BE2C (cell line): ENCODE measurements at places on chromosomes 7 and 10.

DNA sequence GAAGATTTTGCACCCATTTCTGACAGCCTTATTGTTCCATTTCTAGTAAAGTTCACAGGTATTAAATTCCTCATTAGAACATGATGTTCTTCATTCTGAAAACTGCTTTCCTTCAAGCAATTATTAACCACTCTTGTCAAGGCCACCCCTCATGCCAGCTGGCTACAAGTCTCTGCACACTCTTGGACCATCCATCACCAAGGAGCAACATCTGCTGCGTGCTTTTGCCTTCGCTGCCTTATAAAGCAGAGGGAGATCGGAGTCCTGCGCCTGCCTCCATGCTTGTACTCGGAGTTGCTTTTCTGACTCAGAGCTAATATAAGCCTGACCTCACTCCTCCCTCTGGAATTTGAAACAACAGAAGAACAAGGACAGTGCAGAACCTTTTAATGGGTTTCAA, 529.9 kb upstream of the DPP6 start:
- no peak for DNase-seq

DNA sequence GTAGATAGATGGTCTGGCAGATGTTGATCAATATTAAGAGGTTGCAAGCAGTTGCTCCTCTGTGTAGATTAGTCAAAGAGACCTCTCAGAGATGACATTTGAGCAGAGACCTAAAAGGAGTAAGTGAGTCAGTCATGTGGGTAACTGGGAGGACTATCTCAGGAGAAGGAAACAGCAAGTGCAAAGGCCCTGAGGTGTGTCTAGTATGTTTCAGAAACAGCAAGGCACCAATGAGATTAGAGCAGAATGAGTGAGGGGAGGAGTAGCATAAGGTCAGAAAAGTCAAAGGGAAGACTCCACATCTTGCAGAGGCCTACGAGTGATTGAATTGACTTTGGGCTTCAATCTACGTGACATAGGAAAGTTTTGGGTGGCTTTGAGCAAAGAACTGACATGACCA, 89.8 kb upstream of the COL1A2 start:
- DNase-seq: no peak

GRCh38 chr7:95693551-95694333, 78.6 kb upstream of the DYNC1I1 start:
- no peak for DNase-seq

DNA sequence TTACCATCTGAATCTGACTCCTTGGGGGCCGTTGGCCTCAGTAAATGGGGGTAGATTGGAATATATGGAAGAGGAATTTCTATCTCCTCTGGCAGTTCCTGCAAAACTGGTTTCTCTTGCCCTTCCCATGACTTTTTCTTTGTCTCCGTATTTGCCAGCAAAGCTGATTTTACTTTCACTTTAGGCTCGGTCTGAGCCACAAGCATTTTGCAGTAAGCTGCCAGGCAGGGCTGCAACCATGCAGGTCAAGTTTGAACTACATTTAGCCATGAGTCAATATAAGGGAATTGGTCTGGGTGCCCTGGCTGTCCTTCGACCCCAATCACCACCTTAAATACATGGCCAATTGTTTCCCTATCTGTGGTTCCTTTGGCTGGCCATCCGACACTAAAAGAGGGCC, 104.3 kb downstream of the TRIM24 start:
- DNase-seq: no peak

DNA sequence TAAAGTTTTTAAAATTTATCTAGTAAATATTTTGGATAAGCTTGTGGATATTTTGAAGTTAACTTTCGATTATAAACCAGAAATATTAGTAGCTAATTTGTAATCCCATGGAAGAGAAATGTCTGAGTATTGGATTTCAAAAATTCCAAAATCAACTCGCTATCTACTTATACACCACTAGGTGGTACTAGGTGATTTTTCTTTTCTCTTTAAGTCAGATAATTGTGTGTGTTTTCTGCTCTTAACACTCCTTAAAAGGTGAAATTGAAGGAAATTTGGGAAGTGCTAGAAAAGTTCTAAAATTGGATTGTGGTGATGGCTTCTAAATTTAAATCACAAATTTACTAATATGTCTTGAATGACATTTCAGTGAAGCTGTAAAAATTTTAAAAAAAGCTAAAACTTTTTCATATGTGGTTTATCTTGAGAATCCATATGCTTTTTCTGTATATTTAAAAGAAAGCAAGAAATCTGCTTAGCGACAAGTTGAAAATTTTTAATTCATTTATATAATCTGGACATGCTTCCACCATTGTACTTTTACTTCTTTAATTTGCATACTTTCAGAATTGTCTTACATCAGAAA, 90.2 kb downstream of the IPMK start:
- DNase-seq: no peak

DNA sequence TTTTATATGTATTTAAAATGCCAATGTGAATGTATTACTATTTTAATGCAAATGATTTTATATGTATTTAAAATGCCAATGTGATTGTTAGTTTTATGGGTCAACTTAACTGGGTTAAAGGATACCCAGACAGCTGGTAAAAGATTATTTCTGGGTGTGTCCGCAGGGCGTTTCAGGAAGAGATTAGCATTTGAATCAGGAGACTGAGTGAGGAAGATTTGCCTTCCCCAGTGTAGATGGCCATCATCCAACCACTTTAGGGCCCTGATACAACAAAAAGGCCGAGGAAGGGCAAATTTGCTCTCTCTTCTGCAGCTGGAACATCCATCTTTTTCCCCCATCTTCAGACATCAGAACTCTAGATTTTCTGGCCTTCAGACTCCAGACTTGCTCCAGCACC, 116.2 kb downstream of the BAMBI start:
- no peak for DNase-seq

GRCh38 chr7:157875230-157876179, 538.7 kb downstream of the DNAJB6 start:
- DNase-seq: peak; percentile 36

DNA sequence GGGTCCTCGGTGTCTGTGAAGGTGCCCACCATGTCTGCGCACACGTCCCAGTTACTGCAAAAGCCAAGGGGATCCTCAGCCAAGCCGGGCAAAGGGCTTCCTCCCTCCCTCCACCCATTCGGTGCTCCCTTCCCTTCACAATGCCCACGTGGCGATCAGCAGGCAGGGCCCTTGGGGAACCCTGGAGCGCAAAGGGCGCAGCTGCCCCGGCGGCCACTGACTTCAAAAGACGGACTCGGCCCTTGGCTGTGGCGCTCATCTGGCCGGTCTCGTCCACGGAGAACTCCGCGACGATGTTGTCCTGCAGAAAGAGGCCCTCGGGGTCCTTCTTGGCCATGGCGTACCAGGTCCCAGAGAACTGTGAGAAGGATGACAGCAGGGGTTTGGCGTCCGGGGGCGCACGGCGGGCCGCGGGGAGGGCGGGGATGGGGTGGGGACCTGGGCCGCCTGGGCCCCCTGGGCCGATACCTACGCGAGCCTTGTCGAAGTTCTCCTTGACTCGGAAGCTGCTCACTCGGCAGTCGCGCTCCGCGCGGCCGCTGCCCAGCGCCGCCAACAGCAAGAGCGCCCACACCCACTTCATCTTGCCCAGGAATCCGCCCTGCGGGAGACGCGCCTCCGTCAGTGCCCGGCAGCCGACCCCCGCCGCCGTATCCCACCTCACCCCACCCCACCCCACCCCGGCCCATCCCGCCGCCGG, 439 bp downstream of the RBP4 start:
- peak; percentile 13 for DNase-seq

GRCh38 chr7:33649476-33650441, 255.6 kb upstream of the BMPER start:
- no peak for DNase-seq
